ENCODE measurements at places on chromosomes 2 and 18.
A peak's percentile ranks its signal among the peaks of the same experiment; 100 is the strongest.

GRCh38 chr18:79883461-79884293 lies 67.8 kb downstream of the SLC66A2 start:
- no peak for ATAC-seq

- no peak for ATAC-seq
These were observed 30.5 kb downstream of the B3GNT7 start for GRCh38 chr2:231425811-231426703.

DNA sequence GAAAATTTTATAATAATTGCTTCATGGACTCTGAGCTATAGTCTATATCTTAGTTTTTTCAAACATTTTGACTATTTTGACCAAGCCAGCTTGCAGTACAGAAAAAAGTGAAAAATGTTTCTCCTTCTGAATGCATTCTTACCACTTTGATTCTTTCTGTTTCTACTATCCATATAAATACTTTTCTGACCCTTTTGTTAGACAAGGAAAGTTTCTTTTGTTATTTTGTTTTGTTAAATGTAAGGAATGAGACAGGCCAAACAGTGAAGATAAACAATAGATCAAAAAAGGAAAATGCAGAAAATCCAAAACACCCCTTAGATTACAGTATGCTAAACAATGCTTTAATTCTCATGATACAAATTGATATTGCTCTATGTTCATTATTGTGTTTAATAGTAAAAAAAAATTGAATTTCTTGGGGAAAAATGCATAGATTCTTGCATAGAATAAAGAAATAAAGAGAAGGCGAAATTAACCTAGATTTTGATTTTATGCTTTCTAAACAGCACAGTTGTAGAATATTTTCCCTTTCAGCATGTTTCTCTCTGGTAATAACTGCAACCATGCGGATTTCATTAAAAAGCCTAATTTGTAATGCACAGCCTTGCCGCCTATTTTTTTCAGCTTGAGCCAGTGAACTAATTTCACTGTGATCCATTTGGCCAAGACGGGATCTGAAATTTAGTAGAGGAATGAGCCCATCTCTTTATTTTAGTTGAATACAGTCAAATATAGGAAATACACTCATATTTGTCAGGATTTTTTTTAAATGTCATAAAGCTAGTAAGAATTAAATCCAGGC lies 976 bp downstream of the TNFAIP6 start:
- no peak for ATAC-seq

DNA sequence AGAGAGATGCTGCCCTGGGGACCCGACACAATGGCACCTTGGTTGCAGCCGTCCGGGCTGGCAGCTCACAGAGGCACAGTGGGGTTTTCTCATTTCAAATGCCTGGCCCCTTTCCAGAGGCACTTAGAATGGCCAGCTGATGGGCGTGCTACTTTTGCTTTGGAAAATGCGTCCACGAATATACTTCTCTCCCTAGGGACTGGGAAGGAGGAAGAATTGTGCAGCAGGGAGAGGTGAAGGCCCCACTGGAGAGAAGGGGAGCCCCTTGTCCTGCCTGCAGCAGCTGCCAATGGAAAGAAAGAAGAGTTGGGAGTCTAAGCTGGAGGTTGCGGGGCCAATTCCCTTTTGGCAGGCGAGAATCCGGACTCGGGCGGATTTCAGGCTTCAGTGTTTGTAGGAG lies 1.1 kb upstream of the MAL start:
- no peak for ATAC-seq

GRCh38 chr2:219369447-219369861 lies 18.3 kb downstream of the DNPEP start:
- peak; percentile 45 for ATAC-seq

- peak; percentile 97 for ATAC-seq
These were observed 29.8 kb upstream of the TAF1B start for GRCh38 chr2:9813312-9814128.

GRCh38 chr18:68665628-68666027 lies 49.3 kb downstream of the TMX3 start:
- no peak for ATAC-seq

DNA sequence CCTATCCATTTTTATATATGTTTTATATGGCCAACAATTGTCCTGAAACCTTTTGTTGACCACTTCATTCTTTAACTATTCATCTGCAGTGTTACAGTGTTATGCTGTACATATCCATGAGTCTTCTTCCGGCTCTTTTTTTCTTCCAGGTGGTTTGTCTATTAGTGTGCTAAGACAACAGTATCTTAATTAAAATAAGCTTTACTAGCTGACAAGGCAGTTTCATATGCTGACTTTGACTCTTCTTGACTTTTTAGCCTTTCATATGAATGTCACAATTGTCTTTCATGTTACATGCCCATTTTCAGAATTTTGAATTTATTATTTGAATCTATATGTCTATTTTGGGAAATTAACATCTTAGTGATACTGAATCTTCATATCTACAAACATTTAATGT lies 1249.0 kb downstream of the DPP10 start:
- ATAC-seq, result no peak

DNA sequence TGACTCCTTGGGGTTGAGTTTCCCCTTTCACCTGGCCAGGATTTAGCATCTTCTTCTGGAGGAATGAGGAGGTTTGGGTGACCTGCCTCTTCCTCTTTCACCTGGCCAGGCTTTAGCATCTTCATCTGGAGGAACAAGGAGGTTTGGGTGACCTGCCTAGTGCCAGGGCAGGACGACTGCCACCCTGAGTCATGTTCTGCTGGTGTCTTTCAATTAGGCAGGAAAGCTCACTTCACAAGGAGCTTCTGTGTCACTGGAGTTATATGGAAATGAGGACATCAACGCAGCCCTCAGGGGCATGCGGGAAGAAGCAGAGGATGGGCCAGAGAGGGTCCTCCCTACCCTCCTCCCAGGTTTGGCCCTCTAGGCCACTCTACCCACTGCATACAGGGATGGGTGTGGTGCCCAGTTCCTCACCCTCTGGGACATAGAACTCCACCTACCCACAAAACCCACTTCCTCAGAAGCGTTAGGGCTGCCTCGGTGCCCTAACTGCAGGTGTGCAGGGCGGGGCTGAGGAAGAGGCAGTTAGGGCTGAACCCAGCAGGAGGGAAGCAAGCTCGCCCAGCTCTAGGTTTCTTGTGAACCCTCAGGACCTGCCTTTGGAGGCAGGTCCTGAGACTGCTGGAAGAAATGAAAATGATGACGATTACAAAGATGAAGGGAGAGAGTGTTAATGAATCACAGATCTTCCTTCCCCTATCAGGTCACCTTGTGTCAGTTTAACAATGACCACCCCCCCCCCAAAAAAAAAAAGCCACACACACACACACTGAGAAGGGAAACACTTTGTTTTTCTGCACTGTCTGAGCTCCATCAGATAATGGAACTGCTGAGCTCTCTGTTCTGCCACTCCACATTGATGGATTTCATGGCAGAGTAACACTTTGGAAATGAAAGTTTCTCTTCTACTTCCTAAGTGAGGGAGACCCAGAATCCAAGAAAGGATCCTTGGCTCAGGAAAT lies 71.0 kb downstream of the ARL4C start:
- ATAC-seq, result no peak

GRCh38 chr2:196486146-196486545 lies 153.4 kb upstream of the CCDC150 start:
- no peak for ATAC-seq

- ATAC-seq, result no peak
These were observed 33.2 kb upstream of the FOSL2 start for GRCh38 chr2:28359222-28360057.

DNA sequence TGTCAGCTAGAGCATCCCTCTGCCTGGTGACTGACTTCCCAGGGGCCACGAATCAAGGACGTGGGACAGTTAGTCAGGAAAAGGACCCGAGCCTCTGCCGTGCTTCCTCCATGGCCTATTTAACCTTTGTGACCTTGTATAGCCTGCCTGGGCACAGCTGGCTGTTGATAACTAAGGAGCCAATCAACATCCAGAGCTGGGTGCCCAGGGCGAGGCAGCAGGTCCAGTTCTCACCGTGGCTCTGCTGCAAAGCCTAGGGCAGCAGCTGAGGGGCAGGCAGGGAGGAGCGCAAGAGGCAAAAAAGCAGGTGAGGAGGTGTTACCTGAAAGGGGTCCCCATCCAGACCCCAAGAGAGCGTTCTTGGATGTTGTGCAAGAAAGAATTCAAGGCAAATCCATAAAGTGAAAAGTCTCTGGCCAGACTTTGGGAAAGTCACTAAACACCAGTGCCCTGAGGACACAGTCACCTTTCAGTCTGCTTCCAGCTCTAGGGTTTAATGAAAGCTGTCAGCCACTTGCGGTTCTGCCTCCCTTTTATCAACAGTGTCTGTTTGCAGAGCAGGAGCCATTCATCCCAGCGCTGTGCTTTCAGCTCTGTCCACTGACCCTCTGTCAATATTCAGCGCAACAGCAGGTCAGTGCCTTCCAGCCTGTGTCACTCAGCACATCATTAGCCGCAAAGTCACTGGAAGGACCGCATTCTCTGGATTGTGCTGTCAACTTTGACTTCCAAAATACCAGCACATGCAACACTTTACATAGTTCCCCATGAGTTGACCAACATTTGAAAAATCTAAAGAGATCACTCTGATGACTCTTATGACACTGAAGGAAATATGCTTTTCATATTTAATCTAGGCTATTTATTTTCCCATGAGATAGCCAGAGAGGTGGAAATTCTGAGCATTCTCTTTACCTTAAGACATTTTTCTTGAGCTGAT lies 38.6 kb upstream of the ASAP2 start:
- ATAC-seq, result no peak

DNA sequence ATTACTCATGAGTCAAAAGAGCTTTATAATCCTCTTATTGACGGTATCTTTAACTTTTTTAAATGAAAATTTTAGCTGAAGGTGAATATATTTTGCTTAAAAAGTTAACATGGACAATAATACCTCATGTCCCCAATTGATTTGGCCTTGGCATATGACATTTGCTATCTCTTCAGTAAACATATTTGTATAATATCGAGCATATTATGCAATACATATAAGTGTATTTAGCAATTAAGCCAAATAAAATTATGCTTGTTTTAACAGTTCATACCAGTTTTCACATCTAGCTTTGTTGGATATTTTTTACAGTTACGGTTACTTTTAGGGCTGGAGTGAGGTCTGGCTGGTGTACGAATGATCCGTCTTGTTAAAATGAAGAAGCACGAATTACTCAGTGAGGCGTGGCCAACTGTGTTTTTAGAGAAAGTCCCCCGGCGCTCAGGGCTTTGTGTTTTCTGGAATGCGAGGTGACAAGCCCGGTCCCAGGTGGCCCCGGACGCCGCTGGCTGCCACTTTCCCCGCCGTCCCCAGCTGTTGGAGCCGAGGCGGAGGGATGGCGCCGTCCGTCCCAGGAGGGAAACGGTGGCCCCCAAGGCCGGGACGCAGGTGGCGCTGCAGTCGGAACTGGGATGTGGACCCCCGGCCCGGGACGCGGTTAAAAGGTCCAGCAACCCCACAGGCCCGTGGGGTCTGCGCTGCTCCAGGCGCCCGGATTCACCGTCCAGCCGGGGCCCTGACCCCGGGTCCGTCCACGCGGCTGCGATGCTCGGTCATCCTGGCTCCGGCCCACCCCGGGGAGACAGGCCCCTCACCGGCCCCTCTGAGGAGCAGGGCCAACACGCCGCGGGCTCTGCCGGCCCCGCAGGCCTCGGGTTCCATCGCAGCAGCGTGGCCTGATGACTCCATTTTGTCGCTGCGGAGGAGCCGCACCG lies 41.3 kb downstream of the TMEM18 start:
- ATAC-seq, result no peak

DNA sequence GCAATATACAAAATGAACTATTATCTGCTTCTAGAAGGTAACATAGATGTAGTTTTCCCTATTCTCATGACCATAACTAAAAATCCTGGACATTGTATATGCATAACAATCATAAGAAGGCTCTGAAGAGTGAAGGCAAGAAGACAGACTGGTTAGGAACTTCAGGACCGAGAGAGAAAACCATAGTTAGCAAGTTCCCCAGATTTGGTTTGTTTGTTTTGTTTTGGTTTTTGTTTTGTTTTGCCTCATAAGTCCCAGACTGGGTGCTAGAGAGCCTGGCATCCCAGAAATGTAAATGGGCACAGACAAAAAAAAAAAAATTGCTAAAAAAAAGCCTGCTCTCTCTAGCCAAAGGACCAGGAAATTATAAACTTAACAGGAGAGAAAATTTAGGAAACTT lies 192.2 kb upstream of the FBXO11 start:
- ATAC-seq, result no peak

GRCh38 chr18:79583426-79583825 lies 96.2 kb upstream of the CTDP1 start:
- ATAC-seq, result no peak

GRCh38 chr18:49949951-49950395 lies 136.6 kb upstream of the ACAA2 start:
- no peak for ATAC-seq

- ATAC-seq, result no peak
These were observed 24.5 kb downstream of the TYMS start for GRCh38 chr18:681985-682384.

- peak; percentile 93 for ATAC-seq
These were observed 74.2 kb downstream of the VIT start for GRCh38 chr2:36770542-36771287.

DNA sequence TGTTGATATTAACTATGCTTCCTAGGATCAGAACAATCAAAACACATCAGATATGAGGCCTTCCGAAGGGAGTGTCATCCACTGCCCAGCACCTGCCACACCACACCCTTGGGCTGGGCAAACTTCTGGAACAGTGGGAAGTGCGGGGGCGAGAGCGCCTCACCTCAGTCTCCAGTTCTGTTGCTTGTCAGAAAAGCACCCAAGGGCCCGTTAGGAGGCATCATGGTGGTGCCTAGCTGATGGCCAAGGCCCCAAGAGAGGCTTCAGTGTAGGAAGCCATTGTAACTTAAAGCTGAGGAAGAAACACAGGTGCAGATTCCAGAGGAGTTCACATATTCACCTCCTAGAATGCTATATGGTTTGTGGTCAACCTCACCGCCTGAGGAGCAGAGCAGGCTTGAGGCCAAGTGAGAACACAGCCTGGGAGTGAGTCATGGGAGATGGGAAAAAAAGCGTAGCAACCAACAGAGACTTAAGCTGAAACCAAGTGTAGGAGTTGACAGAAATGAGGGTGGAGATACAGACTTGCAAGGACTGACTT lies 85.1 kb upstream of the ATL2 start:
- ATAC-seq, result peak; percentile 94
